ENCODE measurements at places on chromosomes 5 and 9.

DNA sequence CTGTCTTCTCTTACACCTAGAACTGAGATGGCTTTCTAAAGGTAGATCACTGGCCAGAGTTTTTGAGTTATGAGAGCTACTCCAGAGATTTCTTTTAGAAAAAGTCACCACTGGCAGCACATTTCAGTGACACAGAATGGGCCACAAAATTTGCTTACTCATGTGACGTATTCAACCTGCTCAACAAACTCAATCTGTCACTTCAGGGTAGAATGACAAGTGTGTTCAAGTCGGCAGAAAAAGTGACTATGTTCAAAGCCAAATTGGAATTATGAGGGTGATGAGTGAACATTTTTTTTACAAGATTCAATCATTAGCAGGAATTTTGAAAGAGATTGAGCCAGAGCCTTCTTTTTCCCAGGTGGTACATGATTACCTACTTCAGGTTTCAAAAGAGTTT is 46.5 kb downstream of the TAF11L14 start:
- no peak for DNase-seq

DNA sequence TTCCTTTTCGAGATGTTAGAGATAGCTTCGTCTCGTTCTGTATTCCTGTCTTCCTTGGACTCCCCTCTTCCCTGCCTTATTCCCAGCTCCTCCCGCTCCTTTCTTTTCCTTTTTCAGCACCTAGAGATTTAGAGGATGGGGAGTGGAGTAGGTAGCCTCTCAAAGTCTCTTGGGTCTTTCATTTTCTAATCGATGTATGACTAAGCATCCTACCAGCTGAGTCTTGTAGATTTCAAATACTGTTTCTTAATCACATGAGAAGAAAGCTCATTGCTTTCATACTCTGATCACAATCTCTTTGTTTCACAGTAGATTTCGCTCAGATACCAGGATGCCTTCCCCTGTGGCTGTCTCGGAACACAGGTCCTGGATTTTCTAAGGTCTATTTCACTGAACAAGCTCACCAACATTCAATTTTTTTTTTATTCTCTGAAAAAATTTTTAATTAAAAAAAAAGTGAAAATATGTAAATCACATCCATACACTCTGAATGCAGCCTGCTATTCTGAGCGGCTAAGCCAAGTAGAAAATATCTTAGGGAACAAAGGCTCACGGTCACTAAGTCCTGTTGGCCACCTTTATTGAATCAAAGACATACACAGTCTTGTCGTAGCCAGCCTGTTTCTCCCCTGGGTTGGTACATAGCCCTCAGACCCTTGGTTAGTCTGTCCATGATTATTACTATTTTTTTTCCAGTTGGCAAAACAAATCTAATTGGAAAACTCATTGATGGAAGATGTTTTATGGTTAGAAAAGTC is 413.8 kb downstream of the KDM4C start:
- DNase-seq: no peak

GRCh38 chr9:91398926-91399325 is 24.7 kb downstream of the NFIL3 start:
- no peak for DNase-seq

DNA sequence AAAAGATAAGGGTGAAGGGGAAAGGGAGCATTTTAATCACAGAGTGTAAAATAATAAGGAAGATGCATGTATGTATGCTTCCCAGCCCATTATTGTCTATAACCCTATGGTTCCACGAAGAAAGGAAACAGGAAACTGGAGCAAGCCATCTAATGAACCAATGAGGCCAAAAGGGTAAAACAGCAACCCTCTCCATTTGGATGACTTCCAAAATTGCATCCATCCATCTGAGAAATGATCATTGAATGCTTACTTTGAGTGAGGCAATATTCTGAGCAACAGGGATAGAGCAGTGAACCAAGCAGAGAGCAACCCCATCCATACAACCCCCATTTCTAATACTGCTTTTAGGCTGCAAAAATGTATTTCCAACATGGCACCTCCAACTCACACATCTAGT is 46.9 kb downstream of the ARL15 start:
- DNase-seq: no peak

GRCh38 chr9:135641745-135642144 is 2.4 kb upstream of the GLT6D1 start:
- DNase-seq: no peak

DNA sequence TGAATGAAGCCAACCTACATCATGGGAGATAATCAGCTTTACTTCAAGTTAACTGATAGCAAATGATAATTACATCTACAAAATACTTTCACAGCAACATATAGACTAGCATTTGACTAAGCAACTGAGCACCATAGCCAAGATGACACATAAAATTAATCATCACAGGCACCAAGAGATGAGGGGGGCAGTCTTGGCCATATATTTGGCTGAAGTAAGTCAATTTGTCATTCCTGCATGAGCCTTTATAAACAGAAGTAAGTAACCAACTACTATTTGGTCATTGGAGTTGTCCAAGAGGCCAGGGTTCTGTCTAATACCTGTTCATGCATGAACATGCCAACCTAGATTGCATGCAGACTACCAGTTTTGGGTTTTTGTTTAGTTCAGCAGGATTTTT is 53.6 kb downstream of the PDCD1LG2 start:
- no peak for DNase-seq

DNA sequence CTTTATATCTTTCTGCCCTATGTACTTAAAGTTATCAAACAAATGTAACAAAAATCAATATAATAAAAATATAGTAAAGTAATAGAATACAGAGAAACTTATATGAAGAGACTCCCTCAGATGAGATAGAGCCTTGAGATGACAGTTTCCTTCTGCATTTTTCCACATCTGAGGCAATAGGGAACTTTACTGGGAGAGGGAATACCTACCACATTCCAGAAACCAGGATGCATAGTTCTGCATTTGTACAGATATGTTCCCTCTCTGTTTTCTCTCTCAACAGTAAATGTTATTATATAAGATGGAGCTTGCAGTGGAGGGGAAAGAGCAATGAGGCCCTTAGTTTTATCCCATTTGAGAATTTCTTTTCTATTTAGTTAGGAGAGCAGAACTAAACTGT is 109.6 kb upstream of the KCNN2 start:
- no peak for DNase-seq
